ENCODE measurements at places on chromosomes 11 and 22.

GRCh38 chr11:68120273-68121066, 718 bp downstream of the CHKA start:
- peak; percentile 37 for DNase-seq

DNA sequence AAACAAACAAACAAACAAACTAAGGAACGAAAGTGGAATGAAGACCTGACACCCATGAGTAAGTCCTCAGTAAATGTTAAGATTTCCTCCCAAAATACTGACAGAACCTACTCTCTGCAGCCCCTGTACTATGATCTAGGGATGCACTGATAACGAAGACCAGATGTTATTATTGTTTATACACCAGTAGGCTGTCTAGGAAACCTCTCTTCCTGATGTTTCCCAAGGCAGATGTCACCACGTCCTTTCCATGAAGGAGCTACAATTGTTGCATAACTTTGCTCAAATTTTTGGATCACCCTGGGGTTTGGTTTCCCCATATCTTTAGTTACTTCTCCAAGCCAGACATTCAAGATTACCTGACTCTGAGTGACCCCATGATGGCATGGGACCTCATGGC, 340.7 kb downstream of the MIAT start:
- no peak for DNase-seq

GRCh38 chr11:70378506-70379134, 19.7 kb upstream of the CTTN start:
- no peak for DNase-seq

GRCh38 chr22:29914991-29915533, 32.1 kb downstream of the MTMR3 start:
- DNase-seq: no peak

- DNase-seq: no peak
These were observed 247.9 kb upstream of the CNTN5 start for GRCh38 chr11:98772893-98773292.

DNA sequence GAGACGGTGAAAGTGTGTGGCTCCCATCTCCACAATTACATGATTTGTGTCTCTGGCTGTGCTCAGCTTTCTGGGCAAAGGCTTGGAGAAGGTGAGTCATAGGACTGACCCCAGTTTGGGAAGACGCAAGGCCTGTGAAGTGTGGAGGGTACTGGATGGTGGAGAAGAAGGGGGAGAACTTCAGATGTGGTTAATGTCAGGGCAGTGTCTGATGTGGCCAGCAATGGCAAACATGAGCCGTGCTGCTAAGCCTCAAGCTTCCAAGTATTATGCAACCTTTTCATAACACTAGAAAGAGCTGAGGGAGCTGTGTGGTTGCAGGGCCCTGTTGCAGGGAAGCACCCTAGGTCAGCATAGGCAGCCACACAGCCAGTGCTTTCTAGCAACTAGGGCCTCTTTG, 110.9 kb downstream of the NTM start:
- DNase-seq: no peak

- DNase-seq: no peak
These were observed 90.5 kb upstream of the XKR3 start for GRCh38 chr22:16915701-16916100.

DNA sequence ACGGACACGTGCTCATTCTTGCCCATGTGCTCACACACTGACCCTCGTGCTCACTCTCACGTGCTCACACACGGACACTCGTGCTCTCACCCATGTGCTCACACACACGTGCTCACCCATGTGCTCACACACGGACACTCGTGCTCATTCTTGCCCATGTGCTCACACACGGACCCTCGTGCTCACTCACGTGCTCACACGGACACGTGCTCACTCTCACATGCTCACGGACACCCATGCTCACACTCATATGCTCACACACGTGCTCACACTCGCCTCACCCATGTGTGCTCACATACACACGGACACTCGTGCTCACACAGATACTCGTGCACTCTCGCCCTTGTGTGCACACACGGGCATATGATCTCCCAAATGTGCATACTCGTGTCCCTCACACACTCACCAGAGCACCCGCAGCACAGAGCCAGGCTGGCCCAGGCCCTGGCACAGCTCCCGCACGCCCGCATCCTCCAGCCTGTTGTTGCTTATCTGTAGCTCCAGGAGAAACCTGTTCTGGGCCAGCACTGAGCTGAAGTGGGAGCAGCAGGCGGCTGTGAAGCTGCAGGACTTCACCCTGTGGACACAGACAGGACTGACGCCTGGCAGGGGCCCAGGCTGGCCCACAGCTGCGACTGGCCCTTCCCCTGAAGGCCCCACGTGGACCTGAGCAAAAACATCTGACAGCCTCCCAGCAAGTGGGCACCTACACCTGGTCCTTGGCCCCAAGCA, 9.3 kb downstream of the RNH1 start:
- DNase-seq: no peak

DNA sequence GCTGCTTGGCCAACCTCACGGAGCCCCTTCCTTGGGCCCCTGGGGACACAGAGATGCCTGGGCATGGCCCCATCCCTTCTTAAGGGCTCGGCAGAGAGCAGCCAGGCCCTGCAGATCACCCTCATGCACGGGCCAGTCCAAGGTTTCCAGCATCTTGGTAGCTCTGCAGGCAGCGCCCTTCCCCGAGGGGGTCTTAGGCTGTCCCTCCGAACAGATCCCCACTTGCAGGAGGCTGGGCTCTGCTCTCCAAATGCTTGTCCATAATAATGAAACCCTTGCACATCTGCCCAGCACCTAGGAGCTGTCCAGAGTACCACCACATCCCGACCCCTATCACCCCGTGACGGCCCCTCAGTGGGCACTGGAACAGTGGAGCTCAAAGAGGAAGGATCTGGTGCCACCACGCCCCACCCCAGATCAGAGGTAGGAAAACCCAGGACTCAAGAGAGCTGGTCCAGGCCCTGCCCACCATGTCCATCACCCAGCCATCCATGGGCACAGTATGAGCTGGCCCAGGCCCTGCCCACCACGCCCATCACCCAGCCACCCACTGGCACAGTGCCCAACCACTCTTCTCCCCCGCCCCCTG, 92.5 kb upstream of the PRR5 start:
- DNase-seq: no peak

- DNase-seq: no peak
These were observed 19.4 kb downstream of the CELSR1 start for GRCh38 chr22:46518038-46518437.

GRCh38 chr11:17700991-17701390, 18.4 kb upstream of the MYOD1 start:
- DNase-seq: no peak

DNA sequence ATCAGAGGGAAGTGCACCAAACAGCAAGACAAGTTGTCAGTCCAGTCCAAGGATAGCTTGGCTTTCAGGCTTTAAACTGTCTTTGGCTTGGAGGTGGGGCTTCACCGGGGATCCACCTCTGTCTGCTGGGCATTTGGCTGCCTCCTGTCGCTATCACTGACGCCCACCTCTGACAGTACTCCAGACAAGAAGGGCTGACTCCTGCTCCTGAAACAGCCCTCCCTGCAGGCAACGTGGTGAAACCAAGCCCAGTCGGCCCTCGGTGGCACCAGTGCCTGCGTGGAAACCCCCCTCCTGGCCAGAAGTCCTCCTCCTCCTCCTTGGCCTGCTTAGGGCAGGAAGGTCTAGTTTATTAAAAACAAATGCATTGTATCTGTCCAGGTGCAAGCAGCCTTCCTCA, 16.9 kb downstream of the DHCR7 start:
- no peak for DNase-seq

GRCh38 chr11:110837603-110838002, 125.4 kb upstream of the ARHGAP20 start:
- no peak for DNase-seq
